Stimulated activated CD8-positive, alpha-beta memory T cell treated with anti-CD3 and anti-CD28 coated beads, Interleukin-4, amount 100 ng/mL, for 4 hours (primary cell): ENCODE measurements at places on chromosomes 1 and 21.

- no peak for DNase-seq
Observed at GRCh38 chr1:61433646-61434045, 291.3 kb downstream of the TM2D1 start.

DNA sequence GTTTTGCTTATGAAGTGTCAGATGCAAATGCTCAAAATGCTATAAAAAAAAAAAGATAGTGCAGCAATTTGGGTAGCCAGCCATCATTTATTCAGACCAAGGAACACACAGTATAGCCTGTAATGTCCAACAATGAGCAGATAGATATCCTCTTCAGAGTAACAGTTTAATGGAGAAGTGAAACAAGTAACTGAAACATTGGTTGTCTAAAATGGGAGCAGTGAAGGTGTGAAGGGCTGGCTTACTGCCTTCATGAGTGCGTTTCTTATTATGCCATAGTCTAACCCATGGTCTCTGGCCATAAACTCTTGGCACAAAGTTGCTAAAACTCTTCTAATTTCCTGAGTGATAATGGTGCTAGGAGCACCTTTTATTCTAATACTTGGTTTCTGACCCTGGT lies 11.4 kb downstream of the RGS5 start:
- no peak for DNase-seq

- DNase-seq, result no peak
Observed at GRCh38 chr1:173213665-173214064, 6.5 kb upstream of the TNFSF4 start.

GRCh38 chr1:96072021-96072420 lies 649.6 kb upstream of the PTBP2 start:
- no peak for DNase-seq

- no peak for DNase-seq
Observed at GRCh38 chr1:177912991-177913390, 56.9 kb downstream of the SEC16B start.

DNA sequence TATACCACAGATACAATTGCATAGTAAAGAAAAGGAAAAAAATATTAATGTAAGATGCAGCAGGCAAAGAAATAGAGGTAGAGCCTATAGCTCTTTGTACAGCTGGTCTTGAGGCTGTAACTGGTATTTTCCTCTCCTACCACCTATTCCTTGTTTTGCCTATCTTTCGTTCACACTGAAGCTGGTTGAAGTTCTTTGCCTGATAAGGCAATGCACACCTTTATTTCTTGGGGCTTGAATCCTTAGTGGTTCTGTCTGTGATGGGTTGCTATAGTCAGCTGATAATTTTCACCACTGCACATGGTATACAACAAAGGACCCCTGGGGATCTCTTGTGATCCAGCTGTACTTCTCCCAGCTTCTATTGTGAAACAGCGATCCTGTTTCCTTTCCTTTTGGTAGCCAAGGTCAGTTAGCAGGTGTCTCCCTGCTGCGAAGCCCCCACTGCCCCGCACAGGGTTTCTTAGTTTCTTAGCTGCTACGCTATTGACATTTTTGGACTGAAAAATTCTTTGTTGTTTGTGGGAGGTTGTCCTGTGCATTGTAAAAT lies 9.9 kb upstream of the TSNAX start:
- no peak for DNase-seq

DNA sequence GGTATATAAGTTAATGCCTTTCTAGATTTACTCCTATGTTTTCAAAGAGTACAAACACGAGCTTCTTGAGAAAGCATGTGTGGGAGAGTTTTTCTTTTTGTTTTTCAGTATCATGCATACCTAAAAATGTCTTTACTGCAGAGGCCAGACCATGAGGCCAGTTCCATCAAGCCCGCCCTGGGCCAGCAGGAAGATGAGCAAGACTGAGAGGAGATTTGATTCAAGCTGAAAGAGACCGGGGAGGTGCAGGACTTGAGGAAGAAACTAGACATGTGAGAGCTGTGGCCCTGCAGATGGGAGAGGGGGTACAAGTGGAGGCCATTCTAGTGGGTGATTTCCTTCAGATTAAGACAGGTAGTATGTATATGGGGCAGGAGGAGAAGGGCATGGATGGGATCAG lies 33.4 kb upstream of the NTPCR start:
- DNase-seq, result no peak
